Stimulated activated naive CD4-positive, alpha-beta T cell treated with Interleukin-2 at 50 U/mL for 16 hours (primary cell): ENCODE measurements at places on chromosomes 2 and 18.

- DNase-seq: no peak
These were observed 4.8 kb upstream of the SLC66A2 start for GRCh38 chr18:79956276-79956675.

DNA sequence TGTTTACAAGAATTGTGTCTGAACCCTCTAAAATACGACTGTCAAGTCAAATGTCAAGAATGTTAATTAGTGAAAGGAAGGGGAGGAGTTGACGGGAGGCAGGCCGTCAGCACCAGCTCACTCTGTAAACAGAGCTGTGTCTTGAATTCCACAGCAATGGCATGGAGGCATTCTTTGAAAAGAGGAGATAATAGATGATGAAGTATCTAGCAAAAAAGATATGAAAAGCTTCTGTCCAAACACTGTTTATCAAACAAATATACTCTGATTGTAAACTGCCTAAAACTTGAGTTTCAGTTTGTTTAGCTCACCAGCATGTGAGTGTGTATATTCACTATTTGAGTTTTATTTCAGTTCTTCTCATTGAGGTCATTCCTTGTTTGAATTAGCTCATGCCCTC is 94.7 kb upstream of the CDC42EP3 start:
- DNase-seq: no peak

DNA sequence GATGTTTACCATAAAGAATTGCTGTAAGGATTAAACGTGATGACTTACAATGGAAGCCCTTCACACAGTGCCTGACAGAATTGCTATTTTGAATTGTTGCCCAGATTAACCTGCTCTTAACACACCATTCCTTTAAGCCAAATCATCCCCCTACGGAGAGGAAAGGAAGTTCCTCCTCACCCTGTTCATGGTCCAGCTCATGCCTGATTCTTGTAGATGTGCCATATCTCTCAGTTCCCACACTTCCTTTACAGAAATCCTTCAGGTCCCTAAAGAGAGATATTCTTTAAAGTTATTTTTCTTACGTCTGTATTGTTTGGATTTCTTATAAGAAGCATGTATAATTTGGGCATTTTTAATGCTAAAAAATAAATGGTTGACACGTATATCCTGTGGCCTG is 127.5 kb upstream of the DAPL1 start:
- DNase-seq: no peak

GRCh38 chr18:55186588-55186987 is 227.3 kb upstream of the CCDC68 start:
- DNase-seq: no peak

DNA sequence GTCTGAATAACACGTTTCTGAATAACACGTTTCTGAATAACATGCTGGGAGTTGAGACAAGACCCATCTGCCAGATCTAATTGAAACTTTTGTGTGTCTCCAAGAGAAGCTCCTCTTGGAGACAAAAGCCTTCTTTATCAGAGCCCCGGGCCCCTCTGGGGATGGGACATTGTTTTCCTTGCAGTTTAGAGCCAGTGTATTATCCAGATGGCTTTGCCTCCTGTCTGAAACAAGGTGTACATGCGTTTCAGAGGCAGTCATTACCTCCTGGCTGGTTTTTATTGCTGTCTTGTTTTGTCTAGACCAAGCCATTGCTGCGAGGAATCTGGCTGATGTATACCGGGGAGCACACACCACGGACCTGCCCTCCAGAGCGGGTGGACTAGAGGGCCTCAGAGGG is 7.8 kb downstream of the FOSL2 start:
- no peak for DNase-seq

GRCh38 chr2:34844629-34845028 is 1245.5 kb upstream of the FAM98A start:
- no peak for DNase-seq

GRCh38 chr18:77135339-77136075 is 2.9 kb upstream of the MBP start:
- DNase-seq: no peak
